ENCODE measurements at places on chromosomes 7 and 10.

- no peak for DNase-seq
- H3K27ac ChIP-seq: no peak overlapping the region
- H3K36me3 ChIP-seq: no peaks in the 10 kb centered on the region
These were observed 129.2 kb downstream of the BBS9 start for GRCh38 chr7:33258491-33258951.

DNA sequence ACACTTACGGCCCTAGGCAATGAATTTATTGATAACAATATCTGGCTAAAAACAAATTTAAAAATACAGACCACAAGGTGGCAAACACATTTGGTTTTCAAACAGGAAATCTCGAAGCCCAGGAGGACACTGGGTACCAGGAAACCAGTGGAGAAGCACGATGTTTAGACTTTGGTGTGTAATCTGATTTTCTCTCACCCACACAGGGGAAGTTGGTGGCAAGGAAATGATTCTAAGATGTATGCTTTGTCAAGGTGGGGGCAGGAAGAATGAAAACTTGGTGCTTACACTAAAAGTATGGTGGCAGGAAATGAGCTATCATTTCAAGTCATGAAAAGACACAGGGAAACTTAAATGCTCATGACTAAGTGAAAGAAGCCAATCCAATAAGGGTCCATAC is 113.2 kb upstream of the ANKRD1 start:
- no peaks in the 10 kb centered on the region for H3K27me3 ChIP-seq
- peak overlapping the region; percentile 43 for H3K27ac ChIP-seq
- no peaks in the 10 kb centered on the region for H3K36me3 ChIP-seq
- peaks cover 8% of the 10 kb centered on the region for H3K4me1 ChIP-seq
- no peak for DNase-seq

DNA sequence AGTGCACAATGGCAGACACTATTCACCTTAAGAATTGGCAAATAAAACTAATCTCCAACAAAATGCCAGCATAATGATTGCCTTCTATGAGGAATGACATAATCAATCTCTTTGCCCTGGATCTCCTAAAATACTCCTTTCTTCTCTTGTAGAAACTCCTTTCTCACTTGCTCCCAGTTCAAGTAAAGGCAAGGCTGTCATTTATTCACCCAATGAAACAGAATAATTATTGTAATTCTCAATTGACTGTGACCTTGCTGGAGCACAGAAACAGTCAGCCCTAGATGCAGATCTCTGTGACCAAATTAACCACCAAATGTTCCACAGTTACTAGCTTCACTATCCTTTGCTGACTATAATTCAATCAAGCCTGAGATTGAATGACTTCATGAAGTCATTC is 99.3 kb downstream of the SEMA3C start:
- no peak for DNase-seq
- no peak overlapping the region for H3K27ac ChIP-seq
- H3K4me3 ChIP-seq: no peak overlapping the region
- no peaks in the 10 kb centered on the region for H3K27me3 ChIP-seq
- H3K4me1 ChIP-seq: no peaks in the 10 kb centered on the region
- no peaks in the 10 kb centered on the region for H3K36me3 ChIP-seq

DNA sequence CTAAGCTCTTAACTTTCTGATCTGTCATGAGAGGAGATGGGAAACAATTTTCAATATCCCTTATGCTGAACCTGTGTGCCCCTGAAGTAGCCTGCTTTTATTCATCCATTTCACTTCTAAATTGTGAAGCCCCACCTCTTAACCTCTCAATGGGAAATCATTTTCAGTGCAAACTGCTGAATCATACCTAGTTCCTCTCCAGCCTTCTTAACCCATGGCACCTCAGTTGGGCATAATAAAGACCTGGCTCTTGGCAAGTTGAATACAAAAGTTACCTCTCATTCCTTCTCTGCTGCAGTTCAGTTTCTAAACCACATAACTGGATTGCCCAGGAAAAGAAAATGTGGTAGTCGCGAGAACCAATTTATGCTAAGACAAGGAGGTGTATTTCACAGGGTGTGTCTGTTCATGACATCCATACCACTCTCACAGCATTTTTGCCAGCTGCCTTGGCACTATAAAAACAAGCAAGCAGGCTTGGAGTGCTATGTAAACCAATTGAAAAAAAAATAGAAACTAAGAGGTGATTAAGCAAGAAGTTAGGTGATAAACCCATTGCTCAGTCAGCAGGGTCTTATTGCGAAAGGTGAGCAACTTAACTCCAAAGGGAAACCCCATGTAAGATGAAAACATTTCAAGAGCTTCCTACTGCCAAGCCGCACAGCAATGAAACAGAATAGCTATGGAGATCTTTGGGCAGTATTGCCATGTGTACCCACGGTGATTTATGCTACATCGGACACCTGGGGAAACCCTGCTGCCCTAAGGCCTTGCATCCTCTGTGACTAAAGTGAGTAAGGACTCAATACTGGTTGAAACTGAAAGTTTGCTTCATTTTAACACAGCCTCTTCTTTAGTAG is 57.0 kb upstream of the DKK1 start:
- H3K27ac ChIP-seq: no peak overlapping the region
- H3K4me3 ChIP-seq: no peak overlapping the region
- no peak for DNase-seq
- no peaks in the 10 kb centered on the region for H3K27me3 ChIP-seq
- H3K36me3 ChIP-seq: no peaks in the 10 kb centered on the region

DNA sequence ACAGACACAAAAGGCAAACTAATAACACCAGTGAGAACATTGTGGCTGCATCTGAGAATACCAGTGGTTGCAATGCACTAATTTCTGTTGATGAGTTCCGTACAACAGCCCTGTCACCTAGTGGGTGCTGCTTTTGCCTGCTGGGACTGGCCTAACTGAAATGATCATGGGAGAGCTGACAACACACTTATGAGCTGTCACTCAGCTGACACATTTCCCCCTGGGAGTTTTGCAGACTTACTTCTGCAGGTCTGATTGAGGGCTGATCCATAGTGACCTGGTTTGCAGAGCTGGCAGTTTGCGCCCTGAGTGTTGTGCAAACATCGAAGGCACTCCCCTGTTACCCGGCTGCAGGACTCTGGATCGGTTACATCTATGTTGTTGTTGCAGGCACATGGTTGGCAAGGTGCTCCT is 60.6 kb upstream of the LAMB1 start:
- H3K27ac ChIP-seq: no peak overlapping the region
- H3K27me3 ChIP-seq: no peaks in the 10 kb centered on the region
- H3K4me1 ChIP-seq: no peaks in the 10 kb centered on the region
- H3K4me3 ChIP-seq: no peak overlapping the region

- no peaks in the 10 kb centered on the region for H3K36me3 ChIP-seq
- H3K27me3 ChIP-seq: no peaks in the 10 kb centered on the region
- peak overlapping the region; percentile 70 for H3K27ac ChIP-seq
- no peak overlapping the region for H3K4me3 ChIP-seq
- peak; percentile 62 for DNase-seq
These were observed 15.8 kb downstream of the PODXL start for GRCh38 chr7:131540491-131541162.

Measured in spleen (tissue), 13 donors.